Fibroblast of skin of abdomen (primary cell): ENCODE measurements at places on chromosomes 12 and 14.

DNA sequence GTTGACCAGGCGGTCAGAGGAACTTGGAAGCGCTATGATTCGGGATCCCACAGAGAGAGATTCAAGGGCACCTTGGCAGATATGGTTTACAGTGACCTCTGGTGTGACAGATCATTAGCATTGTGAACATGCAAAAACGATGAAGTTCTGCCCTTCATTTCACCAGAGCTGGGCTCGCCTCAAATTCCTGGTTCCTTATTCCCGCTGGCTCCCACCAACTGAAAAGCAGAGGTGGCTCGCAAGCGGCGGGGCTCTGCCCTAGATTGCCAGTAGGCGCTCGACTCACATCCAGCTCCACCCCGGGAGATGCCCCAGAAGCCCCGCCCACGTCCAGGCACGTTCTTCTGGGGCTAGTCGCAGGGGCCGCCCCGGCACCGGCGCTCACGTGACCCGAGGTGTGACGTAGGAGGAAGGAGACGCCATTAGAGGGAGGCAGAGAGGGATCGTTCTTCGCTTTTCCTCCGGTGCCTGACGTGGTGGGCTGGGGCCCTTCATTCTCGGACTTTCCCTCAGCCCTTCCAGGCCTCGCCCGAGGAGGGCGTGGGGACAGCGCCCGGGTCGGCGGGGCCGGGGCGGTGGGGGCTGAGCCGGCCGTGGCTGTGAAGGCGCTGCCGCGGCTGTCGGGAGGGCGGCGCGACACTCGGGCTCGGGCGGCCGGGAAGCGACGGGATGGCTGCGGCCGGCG lies at the start of gene RAB21:
Gene RAB21 (plus strand): TSS at position 403 of the 685 bp plus-strand sequence. CDS start 267 bp downstream, at position 670.
- DNase-seq, result peak; percentile 97

- DNase-seq, result no peak
Observed at GRCh38 chr12:107090711-107091110, 2.6 kb downstream of the CRY1 start.

DNA sequence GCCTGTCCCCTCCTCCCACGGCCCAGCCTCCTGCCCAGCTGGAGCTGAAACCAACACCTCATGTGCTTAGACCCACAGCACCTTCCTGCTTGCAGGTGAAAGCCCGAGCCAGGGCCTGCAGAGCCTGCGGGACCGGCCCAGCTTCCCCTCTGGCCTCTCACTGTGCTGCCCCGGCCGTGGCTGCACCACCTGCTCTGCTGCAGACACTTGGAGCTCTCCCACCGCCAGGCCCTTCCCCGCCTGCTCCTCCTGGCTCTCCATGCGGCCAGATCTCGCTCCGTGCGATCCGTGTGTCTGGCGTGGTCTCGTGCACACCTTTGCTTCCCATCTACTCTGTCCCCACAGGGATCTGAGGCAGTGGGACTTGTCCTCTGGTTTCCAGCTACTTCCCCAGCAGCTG lies 72.2 kb upstream of the FBRSL1 start:
- no peak for DNase-seq

DNA sequence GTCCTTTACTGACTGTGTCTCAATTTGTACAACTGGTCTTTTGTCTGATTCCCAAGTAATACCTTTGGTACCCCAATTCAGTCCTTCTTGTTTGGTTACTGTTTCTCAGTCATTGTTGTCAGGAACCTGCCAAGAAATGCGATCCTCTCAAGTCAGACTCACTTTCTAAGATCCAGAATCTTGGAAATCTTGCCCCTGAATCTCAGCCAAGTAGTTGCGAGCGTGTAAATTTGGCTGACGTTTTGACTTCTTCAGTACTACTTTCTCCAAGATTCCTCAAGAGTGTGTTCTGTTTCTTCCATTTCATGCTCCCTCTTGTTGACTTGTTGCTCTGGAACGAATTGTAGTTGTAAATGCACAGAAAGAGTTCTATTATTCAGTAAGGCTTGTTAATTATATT lies 114.0 kb downstream of the MSRB3 start:
- DNase-seq, result no peak

- no peak for DNase-seq
Observed at GRCh38 chr12:24697769-24698168, 251.1 kb downstream of the BCAT1 start.

GRCh38 chr12:124510301-124510970 lies 57.0 kb downstream of the NCOR2 start:
- DNase-seq, result no peak

- peak; percentile 94 for DNase-seq
Observed at GRCh38 chr14:75864352-75864751, 117.4 kb downstream of the TGFB3 start.
